ENCODE measurements at places on chromosomes 16 and 17.

DNA sequence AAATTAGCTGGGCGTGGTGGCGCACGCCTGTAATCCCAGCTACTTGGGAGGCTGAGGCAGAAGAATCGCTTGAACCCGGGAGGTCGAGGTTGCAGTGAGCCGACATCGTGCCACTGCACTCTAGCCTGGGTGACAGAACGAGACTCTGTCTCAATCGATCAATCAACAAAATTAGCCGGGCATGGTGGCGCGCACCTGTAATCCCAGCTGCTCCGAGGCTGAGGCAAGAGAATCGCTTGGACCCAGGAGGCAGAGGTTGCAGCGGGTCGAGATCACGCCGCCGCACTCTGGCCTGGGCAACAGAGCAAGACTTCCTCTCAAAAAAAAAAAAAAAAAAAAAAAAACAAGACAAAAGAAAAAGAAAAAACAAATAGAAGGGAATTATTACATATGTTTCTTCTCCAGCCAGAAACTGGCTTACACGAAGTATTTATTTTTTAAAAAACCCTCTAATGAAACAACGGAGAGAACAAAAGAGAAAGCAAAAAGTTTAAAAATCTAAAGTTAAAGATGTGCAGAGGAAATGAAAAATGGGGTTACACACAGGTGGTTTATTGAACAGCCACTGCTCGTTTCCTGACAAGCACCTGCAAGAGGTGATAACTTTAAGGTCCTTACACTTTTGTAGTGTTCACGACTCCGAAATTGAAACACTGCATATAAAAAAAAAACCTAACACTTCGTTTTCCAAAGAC is 1.4 kb downstream of the SYNRG start:
- DNase-seq = peak; percentile 23

- no peak for DNase-seq
Measured at GRCh38 chr16:68384288-68385161, 63.8 kb downstream of the SMPD3 start.

DNA sequence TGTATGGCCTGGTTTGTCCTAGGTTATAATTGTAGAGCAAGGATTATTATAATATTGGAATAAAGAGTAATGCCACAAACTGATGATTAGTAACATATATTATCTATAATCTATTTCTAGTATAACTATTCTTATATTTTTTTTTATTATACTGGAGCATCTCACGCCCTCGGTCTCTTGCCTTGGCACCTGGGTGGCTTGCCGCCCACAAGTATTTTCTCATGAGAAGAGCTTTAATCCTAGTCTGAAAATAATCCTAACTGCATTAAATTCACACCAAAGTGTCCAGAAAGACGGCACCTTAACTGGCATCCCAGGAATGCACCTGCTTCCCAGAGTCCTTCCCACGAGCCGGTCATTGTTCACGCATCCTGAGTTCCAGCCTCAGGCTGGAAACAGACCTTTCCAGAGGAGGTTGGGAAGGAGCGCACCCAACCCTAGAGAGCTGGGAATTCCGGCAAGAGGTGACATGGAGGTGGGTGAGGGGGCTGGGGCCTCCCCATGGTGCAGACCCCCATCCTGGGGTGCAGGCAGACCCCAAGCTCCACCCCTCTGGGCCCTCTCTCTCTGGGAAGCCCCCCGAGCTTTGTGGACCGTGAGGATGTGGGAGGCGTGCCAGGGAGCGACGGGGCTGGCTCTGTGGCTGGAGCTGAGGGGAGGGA is 15.9 kb downstream of the CHMP1A start:
- DNase-seq = no peak

- no peak for DNase-seq
Measured at GRCh38 chr16:14248791-14249190, 177.7 kb downstream of the MRTFB start.

GRCh38 chr17:39995438-39995837 is 14.8 kb downstream of the PSMD3 start:
- no peak for DNase-seq

DNA sequence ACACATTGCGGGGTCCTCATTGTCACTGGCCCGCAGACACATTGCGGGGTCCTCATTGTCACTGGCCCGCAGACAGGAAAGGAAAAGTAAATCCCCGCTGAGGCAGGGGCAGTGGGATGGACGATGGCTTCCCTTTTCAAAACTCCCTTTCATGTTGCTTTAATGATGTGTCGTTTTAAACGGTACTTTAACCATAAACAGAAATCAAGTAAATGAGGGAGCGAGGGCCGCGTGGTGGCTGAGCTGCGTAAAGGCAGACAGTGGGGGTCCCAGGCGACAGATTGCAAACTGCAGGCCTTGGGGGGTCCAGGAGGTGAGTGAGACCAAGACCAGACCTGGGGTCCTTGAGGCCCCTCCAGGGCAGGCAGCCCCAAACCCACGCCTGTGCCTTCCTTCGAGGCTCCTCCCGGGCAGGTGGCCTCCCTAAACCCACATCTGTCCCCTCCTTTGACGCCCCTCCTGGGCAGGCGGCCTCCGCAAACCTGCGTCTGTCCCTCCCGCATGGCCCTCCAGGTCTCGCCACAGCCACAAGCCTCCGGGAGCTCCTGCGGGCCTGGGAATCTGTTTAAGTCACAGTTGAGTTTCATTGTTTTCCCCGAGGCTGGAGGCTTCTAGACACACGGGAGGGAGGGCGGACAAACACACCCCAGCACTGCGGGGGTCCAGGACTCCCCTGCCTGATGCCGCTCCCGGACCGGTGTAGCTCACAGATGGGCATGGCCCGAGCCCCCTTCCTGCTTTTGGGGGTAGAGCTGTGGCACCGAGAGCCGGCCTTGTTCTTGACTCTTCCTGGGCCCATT is 7.3 kb downstream of the PIEZO1 start:
- DNase-seq = no peak

- DNase-seq = no peak
Measured at GRCh38 chr17:34412534-34412933, 49.5 kb upstream of the CCL1 start.

GRCh38 chr17:67390646-67391361 is 13.7 kb downstream of the PITPNC1 start:
- DNase-seq = peak; percentile 81

GRCh38 chr17:9999919-10000695 is 95.0 kb upstream of the RCVRN start:
- DNase-seq = no peak

DNA sequence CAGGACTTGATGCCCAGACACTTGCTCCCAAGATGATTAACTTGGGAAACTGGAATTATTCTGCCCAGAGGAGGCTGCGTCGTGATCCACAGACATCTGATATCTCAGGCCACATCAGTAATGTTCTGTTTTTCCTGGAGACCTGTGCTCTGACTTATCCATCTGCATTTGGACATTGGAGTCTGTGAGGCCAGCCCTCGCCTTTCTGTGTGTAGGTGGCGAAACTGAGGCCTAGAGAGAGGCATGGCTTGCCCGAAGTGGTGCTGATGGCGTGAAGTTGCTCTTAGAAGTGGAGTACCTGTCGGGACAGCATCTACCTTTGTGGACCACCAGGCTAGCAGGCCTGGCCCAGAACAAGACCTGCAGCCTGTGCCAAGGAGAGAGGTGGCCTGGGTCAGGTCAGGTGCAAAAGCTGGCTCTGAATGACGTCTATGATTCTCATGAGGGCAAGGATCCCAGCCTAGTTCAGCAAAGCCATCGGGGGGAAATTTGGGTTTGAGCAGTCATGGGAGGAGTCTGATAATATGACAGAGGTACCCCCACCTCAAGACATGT is 186.8 kb upstream of the ZNF469 start:
- no peak for DNase-seq

DNA sequence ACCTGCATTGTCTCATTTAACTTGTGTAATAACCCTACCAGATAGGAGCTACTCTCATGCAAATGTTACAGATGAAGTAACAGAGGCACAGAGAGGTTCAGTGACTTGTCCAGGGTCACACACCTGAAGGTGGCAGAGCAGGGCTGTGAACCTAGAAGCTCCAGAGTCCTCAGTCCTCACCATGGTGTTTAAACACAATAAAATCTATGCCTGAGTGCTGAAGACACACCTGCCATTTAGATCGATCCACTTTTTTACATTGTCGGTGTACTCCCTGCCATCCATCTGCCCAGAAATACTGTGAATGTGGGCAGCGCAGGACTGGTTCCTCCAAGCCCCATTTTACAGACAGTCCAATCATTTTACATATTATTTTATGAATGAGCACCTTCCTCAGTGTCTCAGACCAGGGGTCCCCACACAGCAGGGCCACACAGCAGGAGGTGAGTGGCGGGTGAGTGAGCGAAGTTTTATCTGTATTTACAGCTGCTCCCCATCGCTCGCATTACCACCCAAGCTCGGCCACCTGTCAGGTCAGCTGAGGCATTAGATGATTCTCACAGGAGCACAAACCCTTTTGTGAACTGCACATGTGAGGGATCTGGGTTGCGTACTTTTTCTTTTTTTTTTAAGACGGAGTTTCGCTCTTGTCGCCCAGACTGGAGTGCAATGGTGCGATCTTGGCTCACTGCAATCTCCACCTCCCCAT is 5.6 kb downstream of the IL4R start:
- DNase-seq = no peak

- no peak for DNase-seq
Measured at GRCh38 chr16:79659344-79659743, 58.8 kb upstream of the MAF start.

GRCh38 chr16:68425498-68426346 is 22.6 kb downstream of the SMPD3 start:
- DNase-seq = no peak

DNA sequence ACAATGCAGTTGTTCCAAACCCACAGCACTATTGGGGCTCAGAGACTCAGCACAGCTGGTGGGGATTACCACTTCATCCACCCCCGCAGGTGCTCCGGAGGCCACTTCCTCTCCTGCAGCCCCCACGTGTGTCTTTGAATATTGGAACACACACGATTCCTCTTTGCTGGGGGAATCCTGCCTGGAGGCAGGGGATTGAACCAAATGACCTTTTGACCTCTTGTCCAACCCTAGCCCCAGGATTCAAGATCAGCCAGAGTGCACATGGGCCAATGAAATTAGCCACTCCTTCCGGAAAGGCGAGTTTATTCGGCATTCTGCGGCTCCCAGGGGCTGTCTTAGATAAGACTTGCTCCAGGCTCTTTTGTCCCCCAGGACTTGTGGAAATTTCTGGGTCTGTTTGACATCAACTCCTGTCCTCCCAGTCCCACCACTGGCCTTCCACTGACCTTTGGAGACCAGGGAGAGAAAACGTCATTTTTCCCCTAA is 350.2 kb downstream of the FOXL1 start:
- DNase-seq = no peak

- DNase-seq = no peak
Measured at GRCh38 chr17:29445844-29446243, 55.7 kb downstream of the TAOK1 start.

DNA sequence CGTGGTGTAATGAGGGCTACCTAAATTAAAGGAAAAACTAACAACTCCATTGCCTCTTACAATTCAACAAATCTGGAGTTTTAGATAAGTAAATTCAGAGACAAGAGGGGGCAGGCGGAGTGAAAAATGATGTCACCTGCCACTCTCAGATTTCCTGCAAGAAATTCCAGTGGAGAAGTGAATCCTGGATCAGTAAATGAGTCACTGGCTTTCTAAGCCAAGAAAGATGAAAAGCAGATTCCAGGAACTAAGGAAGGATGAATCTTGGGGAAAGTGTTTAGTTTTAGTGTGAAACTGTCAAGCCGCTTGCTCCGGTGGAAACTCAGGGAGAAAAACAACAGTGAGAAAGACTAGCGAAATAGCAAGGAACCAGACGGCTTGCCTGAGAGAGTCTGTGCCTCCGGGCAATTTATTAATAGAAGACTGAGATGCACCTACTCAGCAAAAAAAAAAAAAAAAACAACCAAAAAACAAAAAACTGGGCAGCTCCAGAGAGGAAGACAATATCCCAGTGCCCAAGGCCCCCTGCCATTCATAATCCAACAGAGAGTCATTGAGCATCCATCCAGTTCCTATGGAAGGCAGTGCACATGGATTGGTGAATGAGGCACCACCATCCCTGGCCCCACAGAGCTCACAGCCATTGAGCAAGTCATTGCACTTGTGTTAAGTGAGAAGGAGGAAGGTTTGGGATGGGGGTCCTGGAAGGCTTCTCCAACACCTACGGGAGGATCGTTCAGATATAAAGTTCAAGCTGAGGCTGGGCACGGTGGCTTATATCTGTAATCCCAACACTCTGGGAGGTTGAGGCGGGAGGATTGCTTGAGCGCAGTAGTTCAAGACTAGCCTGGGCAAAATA is 12.1 kb upstream of the RIPOR1 start:
- DNase-seq = no peak

DNA sequence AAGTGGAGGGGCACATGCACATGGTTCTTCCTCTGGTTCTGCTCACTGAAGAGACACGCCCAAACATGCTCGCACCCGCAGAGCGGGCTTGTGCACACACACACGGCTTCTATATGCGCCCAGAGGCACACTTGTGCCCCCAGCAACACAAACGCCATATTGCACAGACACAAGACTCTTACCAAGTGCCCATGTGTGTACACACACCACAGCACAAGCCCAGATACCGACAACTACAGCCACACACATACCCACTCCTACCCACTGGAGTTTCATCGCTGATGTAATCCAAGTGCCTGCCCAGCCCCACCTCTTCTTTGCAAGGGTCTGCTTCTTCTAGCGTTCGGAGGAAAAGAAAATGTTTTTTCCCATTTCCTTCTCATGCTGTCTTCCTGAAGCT is 6.5 kb upstream of the PRR29 start:
- DNase-seq = no peak

- no peak for DNase-seq
Measured at GRCh38 chr17:5785338-5785737, 201.0 kb upstream of the NLRP1 start.

DNA sequence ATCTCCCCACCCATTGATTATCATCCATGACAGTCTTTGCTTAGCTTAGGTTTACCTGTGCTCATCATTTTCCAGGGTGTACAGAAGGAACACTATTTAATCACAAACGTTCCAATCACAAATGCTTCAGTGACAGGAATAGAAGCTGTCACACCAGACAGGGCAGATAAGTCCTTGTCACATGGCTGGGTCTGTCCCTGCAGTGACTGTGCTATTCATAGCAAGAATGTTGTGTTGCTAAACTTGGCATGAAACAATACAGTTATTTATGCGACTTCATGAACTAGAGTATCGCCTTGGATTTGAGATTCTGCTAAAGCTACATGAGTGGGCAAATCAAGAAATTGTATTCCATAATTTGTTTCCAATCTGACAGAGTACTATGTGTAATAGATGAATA is 108.4 kb downstream of the CDH13 start:
- DNase-seq = no peak

DNA sequence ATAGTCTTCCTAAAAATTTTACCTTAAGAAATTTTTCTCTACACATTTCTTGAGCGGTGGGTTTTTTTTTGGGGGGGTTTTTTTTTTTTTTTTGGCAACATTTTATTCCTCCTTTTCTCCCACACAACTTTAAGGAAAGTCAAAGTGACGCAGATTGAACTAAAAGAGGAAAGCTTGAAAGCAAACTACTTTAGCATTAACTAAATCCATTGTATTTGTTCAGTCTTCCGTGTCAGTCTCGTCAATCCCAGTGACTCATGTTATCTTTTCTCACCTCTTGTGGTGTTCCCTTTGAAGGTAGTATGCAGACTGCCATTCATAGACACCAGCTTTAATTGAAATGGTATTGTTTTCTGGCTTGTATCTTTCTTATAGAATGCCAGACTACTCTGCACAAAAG is 39.3 kb downstream of the TADA2A start:
- no peak for DNase-seq

All from activated CD4-positive, alpha-beta T cell treated with anti-CD3 and anti-CD28 coated beads, Interleukin-2, amount 50 U/mL, for 48 hours (primary cell).